ENCODE measurements at places on chromosomes 13 and 19.

- no peak for DNase-seq
Measured at GRCh38 chr19:10338940-10339339, 484 bp downstream of the ICAM3 start.

- DNase-seq, result no peak
Measured at GRCh38 chr19:5642204-5642603, 19.3 kb downstream of the SAFB start.

DNA sequence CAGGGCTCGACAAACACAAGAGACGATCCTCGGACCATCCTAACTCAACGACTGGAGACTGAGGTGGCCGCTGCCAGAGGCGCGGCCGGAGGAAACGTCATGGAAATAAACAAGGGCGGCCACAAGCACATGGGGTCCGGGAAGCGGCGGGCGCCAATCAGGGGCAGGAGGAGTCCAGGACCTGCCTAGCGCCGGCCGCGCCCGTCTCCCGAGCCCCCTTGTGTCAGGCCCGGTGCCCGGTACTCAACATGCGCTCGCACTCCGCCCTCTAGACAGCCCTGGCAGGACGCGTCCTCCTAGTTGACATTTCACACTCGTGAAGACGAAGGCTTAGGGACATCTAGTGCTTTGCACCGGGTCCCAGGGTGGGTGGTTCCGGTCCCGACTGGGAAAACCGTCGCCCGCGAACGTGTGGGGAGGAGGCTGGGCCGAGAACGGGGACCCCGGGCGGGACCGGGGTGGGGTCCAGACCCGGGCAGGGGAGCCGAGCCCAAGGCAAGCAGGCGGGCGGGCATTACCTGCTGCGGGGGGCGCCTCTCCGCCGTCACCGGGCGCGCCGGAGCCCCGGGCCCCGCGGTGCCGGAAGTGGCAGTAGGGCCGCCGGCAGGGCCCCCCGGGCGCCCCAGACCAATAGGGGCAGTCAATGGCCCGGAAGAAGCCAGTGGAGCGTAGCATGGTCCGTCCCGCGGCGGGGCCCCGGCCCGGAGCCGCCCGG is 442 bp downstream of the REXO1 start:
- no peak for DNase-seq

DNA sequence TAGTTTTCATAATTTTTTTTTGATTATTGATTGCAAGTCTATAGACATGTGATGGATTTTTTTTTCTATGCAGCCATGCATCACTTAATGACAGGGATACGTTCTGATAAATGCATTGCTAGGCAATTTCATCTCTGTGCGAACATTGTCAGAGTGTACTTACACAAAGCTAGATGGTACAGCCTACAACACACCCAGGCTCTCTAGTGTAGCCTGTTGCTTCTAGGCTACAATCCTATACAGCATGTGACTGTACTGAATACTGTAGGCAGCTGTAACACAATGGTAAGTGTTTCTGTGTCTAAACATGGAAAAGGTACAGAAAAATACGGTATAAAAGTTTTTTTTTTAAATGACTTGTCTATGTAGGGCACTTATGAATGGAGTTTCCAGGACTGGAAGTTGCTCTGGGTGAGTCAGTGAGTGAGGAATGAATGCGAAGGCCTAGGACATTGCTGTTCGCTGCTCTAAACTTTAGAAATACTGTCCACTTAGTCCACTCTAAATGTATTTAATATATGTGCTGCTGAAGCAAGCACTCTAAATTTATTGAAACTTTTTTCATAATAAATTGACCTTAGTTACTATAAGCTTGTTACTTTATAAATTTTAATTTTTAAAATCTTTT is 20.3 kb downstream of the SPATA13 start:
- DNase-seq, result no peak

DNA sequence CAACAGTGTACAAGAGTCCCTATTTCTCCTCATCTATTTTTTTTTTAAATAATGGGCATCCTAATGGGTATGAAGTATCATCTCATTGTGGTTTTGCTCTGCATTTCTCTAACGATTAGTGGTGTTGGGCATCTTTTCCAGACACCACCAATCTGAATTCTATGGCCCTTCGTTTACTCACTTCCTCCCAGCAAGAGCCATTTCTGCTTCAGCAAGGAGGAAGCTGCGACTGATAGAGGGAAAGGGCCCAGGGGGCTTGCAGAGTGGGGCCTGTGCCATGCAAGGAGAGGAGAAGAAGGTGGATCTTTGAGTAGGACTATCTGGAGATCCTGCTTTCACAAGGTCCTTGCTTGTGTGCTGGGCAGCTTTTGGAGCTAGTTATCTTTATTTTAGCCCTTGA is 58.0 kb downstream of the USPL1 start:
- DNase-seq, result no peak

DNA sequence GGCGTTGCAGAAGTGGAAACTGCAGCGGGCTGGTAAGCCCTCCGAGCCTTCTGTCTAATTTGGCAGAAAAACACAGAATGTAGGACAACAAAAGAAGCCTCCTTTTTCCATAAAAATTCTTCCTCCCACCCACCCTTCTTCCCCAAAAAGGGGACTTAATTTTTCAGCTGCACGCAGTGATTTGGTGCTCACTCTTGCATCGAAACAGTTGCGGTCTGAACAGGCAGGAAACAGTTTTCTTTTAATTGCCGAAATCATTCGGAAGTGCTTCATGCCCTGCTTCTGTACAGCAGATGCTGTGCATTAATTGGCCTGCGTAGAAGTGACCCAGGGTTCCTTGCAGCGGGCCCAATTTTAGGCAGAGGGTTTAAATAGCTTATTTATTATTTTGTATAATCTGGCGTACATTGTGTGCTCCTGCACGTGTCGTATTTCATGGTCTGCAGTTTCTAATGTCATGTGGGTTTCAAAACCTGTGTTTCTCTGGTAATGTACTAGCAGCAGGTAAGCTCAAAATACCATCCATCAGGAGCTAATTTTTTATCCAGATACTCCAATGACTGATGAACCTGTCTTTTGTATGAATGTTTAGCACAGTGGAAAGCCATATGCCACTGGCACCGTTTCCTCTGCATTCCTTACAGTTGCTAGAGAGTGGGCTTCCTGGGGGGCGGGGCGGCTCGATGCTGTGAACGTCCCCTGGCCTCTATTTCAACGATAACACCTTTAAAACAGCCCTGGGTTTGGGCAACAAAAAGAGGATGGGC is 66.6 kb downstream of the GGACT start:
- no peak for DNase-seq

DNA sequence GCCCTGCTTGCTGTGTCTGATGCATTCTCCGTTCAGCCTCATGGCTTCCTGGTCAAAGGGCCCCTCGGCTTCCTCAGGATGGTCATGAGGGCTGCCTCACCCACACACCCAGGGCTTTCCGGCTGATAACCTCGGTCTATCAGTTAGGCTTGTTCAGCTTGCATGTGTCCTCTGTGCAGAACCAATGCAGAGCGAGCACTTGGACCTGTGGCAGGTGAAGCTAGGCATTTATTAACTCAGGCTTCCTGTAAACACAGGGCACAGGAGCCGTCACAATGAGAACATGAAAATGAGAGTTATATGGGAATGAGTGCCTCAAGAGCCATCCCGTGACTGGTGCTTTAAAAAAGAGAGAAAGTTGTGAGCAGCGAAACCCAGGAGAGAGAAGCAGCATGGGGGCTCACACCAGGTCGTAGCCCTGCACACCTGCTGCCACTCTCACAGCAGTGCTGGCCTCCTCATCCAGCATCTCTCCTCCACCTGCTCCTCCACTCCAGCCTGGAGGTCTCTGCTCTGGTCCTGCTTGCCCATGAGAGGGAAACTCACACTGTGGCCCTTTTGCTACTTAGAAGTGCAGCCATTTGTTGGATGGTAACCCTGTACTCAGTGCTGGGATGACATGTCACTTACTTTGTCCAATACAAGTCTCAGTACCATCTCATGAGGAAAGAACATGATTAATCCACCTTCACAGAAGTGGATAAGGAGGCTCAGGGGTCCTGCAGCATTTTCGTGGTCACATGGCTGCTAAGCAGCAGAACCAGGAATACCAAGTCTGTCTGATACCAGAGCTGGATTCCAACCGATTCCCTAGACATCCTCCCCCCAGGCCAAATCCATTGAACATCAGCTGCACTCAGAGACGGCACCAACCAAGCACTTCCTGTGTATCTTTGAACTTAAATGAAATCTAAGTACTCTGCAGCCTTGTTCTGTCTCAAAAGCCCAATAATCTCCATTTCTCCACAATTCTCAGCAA is 50.5 kb upstream of the IRS2 start:
- DNase-seq, result no peak

DNA sequence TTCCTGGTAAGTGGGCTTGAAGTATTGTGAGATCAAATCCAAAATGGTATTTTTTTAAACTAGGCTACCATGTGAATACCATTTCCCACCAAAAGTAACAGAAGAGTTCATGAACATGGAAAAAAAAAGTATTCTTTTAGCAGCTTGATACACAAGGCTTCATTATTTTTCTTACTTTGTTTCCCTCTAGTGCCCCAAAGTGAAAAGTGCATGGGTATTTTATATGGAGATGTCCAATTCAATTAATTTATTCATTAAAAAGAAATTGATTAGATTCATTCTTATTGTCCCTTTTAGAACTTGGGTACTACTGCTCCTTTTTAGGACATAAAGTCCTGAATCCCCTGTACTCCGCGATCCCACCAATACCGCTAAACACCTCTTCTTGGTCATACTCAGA is 28.6 kb upstream of the SCEL start:
- DNase-seq, result no peak

DNA sequence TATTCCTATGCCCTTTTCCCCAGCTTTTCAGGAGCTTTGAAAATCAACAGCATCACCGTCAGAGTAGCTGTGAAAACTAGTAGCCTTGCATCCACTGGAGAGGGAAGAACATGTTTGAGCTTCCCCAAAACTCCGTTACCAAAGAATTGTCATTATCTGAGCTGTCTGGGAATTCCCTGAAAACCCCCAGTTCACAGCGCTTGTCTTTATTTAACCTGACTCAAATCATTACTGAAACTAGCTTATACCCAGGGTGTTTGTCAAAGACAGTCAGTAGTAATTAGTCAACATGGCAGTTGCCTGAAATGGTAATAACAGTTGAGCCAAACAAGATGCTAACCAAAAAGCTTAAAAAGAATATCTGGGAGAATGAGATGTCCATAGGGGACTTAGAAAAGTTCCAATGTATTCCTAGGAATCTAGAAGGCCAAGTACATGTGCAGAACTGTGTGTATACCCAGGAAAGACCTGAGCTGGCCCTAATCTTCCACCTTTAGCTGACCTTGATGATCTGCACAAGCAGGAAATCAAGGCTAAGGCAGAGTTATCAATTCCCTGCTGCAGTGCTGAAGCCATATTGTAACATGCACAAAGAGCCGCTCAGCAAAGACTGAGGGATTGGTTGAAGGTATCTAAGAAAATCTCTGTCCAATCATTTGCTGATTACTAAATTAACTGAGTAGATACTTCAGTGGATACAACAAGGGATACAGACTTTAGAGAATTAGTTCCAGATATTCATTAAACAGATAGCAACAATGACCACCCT is 130.8 kb downstream of the KL start:
- DNase-seq, result no peak

DNA sequence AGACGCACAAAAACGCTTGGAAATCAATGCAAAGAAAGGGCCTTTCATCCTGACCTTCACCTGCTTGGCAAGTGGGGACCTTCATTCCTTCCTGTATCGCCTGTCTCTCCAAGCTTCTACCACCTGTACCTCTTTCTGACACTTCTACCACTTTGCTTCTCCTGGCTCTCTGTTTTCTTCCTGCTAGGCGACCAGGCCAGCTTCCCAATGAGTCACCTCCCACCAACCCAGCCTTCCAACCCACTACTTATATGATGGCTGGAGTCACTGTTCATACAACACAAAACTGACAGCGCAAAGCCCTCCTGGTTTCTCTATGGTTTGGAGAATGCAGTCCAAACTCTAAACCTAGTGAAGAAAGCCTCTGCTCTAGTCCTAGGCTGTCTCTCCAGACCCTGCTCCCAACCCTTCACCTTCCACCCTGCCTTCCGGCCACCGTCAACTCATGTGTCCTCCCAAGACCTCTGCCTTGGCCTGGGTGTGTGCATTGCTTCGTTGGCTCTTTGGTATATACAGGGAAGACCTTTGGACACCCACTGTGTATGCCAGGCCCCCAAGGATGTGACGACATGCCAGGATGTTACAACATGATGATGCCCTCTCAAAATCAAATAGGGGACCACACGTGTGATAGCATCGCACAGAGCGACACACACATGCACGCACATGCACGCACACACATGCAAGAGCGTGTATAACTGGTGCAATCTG is 148.5 kb downstream of the STK24 start:
- no peak for DNase-seq

DNA sequence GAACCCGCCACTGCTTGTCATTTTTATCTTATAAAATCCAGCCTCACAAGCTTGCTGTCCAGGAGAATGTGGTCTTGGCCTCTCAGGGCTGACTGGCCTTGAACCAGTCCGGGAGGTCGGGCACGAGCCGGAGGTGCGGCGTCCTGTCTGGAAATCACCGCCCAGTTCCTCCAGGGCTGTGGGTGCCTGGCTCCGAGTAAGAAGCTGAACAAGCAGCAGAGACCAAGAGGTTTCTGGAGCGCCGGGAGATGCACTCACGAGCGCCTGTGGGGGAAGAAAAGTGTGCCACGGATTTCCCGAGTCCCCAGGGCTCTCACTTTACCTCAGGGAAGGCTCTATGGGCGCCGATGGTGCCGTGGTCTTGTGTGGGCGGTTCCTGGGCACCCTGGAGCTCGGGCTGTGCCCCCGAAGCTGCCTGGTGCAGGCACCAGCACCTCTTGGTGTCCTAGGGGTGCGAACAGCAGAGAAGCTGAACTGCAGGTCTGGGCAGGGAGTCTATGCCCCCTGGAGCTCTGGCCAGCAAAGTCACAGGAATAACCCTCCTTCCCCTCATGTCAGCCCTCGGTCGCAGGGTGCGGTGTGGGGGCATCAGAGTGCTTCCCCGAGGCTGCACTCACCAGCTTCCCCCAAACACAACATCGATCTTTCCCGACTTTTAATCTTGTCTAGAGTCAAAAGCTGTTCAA is 50.0 kb downstream of the GAS6 start:
- DNase-seq, result no peak

- DNase-seq, result no peak
Measured at GRCh38 chr13:112998521-112999280, 29.7 kb downstream of the MCF2L start.

- DNase-seq, result no peak
Measured at GRCh38 chr19:48506138-48506733, 5.4 kb downstream of the LMTK3 start.

- no peak for DNase-seq
Measured at GRCh38 chr13:46324976-46325375, 62.1 kb downstream of the RUBCNL start.

Measured in AG04449 (cell line).